ENCODE measurements at places on chromosomes 5 and 9.

DNA sequence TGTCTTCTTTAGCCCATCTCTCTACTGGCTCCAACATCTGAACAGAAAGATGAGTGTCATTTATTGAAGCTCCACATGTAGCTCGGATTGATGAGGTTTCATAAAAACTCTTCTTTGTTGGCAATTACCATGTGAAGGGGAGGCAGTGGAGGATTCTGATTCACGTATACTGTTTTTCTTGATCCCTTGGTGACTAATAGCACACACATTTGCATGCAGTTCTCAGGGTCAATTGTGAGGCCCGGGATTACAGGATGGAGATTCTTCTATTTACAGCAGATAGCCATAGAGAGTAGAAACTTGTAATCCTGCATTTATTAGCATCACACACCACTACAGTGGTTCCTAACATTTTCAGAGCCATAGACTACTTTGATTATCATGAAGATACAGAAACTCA, 133.2 kb upstream of the MARCHF11 start:
- no peak for DNase-seq

DNA sequence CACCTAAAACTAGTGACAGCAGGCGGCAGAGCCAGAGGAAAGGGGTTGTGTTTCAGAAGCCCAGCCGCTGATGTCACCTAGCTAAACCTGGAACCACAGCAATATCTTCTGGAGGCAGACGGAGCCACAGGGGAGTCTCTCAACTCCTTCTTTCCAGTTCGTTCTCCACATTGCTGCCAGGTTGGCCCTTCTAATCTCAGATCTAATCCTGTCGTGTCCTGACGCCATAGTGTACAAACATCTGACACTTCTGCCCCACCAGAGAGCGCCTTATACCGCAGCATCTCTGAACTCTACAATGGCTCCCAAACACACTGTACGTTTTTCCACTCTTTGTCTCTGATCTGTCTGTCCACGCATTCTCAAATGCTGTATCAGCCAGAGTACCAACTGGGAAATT, 240.0 kb downstream of the SMARCA2 start:
- DNase-seq: no peak

- no peak for DNase-seq
Observed at GRCh38 chr9:16833296-16833835, 37.1 kb downstream of the BNC2 start.

DNA sequence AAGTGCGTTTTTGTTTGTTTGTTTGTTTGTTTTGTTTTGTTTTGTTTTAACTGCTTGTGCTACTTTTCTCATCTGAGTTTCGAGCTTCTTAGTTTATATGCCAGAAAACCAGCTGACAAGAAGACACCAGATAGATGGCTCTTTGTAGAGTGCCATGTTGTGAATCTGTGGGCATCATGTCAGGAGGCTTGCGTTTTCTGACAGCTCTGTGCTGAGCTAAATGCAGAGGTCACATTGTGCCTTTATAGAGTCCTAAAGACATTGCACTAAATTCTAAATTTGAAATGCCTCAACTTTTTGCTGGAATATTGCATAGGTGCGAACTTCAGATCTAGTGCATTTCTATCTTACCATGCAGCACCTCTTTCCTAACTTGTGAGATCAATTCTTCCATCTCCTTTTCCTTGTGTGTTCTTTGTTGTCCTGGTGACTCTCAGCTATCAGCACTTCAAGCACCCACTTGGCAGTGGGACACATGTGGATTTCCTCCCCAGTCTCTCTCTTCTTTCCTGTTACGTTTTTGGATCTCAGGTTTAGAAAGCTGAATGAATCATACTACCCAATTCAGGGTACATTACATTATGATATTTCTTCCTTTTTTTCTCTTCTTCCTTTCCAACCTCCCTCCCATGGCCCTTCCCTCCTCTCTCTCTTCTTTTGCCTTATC, 379.0 kb upstream of the RPS23 start:
- no peak for DNase-seq

GRCh38 chr9:96382175-96382574, 1.3 kb downstream of the SLC35D2 start:
- no peak for DNase-seq

DNA sequence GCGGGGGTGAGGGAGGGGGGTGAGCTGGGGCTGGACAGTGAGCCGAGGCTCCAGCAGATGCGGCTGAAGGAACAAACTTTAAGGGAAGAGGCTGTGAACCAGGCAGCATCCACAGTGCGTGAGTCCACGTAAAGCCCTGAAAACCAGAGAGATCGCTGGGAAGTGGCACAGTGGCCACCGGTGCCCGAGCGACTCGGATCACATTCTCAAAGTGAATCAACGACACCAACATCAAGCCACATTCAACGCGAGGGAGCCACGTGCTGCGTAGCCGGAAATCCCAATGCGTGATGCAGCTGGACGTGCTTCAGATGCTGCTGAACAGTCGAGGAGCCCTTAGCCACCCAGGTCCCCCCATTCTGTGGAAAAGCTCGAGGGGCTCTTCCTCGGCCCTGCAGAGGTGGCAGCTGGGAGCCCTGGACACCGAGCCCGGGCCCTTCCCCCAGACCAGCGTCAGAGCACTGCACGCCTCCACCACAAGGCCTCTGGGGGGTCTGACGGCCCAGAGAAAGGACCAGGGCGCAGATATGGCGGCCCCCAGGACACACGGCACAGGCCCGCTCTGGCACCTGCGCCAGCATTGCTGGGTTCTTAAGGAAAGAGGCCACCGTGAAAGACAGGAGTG, 53.7 kb upstream of the EXOC3 start:
- peak; percentile 62 for DNase-seq

DNA sequence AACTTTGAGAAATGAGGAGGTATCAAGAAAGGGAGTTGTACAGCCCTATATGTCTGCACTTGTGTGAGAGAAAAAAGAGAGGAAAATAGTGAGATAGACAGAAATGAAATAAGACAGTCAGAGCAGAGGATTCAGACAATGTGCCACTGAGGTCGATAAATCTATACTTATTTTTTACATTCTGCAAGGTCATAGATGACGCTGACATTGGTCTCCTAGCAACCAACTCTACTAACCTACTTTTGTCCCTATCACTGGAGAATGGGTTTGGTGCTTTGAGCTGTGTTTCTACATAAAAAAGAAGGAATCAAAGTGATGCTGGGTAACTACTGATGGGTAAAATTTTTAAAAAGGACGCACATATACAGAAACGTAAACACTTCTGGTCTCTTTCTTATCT, 573.3 kb upstream of the RORB start:
- DNase-seq: no peak

GRCh38 chr9:136566553-136566895, 20.7 kb upstream of the NOTCH1 start:
- DNase-seq: no peak

DNA sequence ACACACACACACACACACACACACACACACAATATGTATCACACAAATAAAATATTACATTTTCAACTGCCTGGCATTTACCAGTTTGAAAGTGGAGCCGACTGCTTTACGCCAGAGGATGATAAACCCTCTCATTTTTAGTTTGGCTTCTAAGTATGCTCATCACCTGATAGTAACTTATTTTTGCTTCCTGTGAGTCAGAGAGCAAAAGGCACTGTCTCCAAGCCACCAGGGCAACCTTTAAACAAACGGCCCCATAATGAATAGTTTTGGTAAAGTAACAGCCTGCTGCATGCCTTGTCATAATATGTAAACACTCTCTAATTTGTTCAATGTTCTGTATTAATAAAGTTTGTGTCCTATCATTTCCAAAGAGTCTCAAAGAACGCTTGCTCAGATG, 26.9 kb downstream of the KLF4 start:
- no peak for DNase-seq

DNA sequence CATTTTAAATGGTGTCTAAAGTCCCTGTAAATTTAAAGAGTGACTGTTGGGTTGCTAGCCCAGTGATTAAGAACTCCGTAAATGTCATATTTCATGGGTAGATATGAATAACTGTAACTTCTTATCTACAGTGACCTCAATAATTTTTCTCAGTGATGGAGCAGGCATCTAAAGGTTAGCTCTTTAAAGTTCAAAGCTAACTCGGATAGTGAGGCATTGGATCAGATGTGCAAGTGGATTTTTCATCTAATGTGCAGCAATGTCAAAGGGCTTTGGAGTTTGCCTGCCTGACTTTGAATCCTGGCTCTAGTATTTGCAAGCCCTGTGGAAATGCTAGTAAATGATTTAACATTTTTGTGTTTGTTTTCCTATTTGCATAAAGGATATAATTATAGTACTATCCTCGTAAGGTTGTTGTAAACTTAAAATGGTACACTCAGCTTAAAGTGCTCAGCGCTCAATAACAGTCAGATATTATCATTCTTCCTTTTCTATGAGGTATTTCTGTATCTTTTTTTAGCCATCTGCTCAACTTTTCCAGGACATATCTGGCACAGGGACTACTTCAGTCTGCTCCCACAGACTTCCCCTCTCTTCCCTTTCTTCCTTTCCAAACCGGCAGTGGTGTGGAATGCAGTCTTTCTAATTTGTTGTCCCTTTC, 163.7 kb upstream of the ELL2 start:
- DNase-seq: no peak

DNA sequence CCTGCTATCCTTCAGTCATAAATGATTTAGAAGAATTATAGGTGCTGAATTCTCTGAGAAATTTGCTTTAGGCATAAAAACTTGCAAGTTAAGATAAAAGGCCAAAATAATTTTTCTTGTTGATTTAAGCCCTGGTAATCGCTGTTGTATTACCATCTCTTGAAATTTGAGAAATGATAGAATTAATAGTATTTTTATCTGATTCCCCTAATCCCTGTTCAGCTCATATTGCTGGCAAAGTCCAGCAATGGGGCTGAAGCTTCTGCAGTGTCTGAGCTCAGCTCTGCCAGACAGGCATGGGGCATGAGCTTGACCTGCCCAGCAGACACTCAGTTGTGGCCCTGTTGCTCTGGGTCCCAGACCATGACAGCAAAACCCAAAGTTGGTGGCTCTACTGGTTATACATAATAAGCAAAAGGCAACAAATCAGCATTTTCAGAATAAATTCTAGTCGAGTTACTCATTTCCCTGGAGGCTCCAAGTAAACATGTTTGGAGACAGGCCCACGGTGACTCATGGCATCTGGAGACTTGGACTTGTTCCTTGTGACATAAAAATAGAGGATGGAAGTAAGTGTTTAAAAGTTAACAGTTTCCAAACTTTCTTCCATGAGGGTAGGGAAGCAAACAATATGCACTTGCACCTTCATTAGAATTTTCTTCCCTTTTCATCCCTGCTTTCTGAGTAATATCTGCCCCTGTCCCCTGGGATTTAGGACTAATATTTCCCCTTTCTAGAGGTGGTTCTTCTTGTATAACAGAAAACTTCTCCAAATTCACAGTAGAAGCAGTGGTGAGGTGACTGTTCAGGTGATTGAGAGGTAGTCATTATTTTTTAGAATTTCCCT, 60.2 kb upstream of the SLC2A8 start:
- DNase-seq: peak; percentile 78

DNA sequence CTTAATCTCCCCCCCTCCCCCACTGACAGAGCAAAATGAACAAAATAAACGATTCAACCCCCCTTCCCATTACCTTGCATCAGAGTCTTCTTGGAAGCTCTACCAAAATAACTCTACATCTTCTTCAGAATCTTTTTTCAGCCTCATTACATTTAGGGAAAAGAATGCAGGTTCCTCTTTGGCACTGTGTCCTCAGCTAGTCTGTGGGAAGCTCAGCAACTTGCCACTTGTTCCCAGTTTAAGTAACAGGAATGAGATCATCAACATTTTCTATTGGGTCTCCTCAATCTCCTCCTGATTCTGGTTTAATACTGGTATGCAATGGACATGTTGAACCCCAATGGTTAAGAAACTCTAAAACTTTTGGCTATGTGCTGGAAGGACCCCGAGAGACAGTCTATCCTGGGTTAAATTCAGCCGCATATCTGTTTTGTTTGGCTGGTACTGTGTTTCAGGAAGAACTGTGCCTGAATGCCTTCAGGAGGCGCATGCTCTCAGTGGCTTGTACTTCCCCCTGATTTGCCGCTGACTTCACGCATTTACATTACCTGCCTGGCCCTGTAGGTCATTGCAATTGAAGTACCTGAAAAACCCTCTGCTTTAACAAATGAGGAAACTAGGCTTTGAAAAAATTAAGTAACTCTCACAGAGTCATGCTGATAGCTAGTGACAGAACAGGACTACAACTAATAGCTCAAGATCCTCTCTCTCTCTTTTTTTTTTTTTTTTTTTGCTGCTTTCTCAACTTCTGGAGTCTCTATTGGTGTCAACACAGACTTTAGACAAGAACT, 78.1 kb upstream of the HMHB1 start:
- no peak for DNase-seq

DNA sequence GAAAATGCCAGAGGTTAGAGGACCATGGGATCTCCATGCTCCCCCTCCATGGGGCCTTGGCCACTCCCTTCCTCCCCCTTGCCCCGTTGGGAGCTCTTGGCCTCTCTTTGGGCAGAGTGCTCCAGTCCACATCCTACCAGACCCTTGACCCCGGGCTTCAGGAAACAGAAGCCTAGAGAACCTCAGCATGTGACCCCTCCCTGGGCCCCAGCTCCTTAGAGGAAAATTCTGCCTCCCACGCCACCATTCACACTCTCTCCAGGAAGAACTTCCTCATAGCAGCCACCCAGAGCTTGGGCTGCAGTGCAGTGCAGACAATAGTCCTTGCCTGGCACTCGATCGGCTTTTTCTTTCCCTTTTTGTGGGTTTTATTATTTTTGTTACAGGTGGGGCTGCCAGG, 6.0 kb downstream of the LHX6 start:
- DNase-seq: no peak

GRCh38 chr9:35639631-35640030, 11.1 kb downstream of the SIT1 start:
- no peak for DNase-seq

- no peak for DNase-seq
Observed at GRCh38 chr5:131491749-131492148, 143.3 kb downstream of the RAPGEF6 start.

DNA sequence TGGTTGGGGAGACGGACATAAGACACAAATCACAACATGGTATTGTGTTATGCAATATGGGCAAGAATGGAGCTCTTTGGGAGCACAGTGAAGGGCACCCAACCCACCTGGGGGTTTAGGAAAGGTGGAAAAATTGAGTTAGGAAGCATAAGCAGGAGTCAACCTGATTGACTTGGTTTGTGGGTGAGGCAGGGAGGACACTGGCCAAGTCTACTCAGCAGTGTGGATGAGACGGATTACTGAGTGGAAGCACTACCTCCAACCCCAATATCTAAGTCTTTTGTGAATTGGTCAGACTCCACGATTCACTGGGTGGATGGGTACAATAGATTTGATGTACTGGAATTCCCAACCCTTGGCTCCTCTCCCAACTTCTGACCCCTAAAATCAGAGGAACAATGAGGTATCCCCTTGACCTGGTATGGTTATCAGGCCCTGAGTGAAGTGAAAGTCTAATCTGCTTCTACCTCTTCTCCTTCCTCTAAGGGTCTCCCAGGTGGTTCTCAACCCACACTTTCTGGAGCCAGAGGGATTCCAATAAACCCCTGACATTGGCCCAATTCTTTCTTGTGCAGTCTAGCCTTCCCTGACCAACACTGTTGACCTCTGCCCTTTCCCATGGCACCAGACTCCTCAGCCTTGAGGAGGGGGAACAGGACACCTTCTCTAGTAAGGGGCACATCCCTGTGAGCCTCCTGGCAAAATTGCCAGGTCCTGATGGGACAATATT, 5.2 kb downstream of the EGR1 start:
- no peak for DNase-seq

GRCh38 chr9:133485531-133486260, 6.8 kb upstream of the SLC2A6 start:
- no peak for DNase-seq

All from RWPE2 (cell line).